ENCODE measurements at places on chromosomes 6 and 20. TPM values are rescaled to one million over a fixed set of nuclear protein-coding genes. Genes with fewer than 3 reads are reported as not detected.

DNA sequence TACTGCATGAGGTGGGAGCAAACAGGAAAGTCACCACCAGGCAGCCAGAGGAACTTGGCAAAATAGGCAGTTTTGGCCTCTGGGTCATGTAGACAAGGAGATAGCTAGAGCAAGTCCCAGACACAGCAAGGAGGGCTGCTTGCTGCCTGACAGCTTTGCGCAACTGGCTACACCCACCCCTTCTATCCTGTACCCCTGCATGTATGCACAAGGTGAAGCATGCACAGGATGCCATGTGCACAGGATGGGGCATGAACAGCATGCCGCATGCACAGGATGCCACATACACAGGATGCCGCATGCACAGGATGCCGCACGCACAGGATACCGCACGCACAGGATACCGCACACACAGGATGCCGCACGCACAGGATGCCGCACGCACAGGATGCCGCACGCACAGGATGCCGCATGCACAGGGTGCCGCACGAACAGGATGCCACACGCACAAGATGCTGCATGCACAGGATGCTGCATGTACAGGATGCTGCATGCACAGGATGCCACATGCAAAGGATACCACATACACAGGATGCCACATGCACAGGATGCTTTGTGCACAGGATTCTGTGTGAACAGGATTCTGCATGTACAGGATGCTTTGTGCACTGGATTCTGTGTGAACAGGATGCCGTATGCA, 104.9 kb upstream of the IYD start:
- H3K4me3 ChIP-seq = no peak overlapping the region
- H3K27me3 ChIP-seq = no peaks in the 10 kb centered on the region
- H3K27ac ChIP-seq = no peak overlapping the region
- no peaks in the 10 kb centered on the region for H3K36me3 ChIP-seq
- DNase-seq = no peak

DNA sequence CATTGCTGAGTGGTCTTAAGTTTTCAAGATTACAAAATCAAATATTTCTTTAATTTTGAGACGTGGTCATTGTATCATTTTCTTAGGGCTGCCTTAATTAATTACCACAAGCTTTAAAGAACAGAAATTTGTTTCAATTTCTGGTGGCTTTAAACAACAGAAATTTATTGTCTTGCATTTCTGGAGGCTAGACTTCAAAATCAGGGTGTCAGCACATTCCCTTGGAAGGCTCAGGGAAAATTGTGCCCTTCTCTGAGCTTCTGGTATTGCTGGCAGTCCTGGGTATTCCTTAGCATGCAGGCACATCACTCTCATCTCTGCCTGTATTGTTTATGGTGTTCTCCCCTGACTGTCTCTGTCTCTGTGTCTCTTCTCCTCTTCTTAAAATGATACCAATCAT, 76.0 kb upstream of the PCSK2 start:
- H3K4me3 ChIP-seq = no peak overlapping the region
- no peaks in the 10 kb centered on the region for H3K4me1 ChIP-seq
- DNase-seq = no peak
- no peak overlapping the region for H3K27ac ChIP-seq

DNA sequence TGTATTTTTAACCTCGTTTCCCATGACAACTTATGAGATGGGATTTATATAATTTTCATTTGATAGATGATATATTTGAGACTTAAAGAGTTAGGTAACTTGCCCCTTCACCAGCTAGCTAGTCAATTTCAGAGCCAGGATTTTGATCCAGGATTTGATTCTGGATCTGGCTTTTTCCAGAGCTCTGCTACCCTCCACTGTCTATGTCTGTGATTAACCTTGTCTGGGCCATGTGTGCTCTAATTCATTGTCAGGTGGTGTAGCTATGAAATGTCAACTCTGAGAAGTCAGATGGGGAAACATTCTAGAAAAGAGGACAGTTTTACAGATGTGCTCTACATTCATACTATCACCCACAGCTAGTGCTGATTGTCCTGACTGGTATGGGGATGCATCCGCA, 42.5 kb upstream of the MLIP start:
- no peaks in the 10 kb centered on the region for H3K36me3 ChIP-seq
- no peaks in the 10 kb centered on the region for H3K27me3 ChIP-seq
- H3K4me3 ChIP-seq = no peak overlapping the region
- peaks cover 10% of the 10 kb centered on the region for H3K4me1 ChIP-seq
- H3K27ac ChIP-seq = no peak overlapping the region
- DNase-seq = no peak

- no peak for DNase-seq
- H3K27ac ChIP-seq = no peak overlapping the region
- peaks cover 58% of the 10 kb centered on the region for H3K4me1 ChIP-seq
- no peaks in the 10 kb centered on the region for H3K27me3 ChIP-seq
- H3K4me3 ChIP-seq = no peak overlapping the region
- no peaks in the 10 kb centered on the region for H3K36me3 ChIP-seq
These were observed 3.2 kb upstream of the SIRPA start for GRCh38 chr20:1892119-1892385.

DNA sequence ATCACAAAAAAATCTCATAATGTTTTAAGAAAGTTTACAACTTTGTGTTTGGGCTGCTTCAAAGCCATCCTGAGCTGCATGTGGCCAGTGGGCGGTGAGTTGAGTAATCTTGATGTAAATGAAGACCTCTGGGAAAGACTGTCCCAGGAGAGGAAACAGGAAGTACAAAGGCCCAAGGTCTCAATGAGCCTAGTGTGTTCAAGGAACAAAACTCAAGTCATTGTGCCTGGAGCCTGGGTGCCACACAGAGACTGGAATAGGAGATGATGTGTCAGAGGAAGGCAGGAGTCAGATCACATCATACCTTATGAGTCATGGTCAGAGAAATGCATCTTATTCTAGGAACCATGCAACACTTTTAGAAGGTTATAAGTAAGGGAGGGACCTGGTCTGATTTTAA, 51.5 kb downstream of the COL19A1 start:
- no peaks in the 10 kb centered on the region for H3K27me3 ChIP-seq
- no peaks in the 10 kb centered on the region for H3K36me3 ChIP-seq
- H3K4me1 ChIP-seq = no peaks in the 10 kb centered on the region

GRCh38 chr6:31170600-31170881, at the start of gene POU5F1:
TSS of gene POU5F1 (minus strand) at chr6:31170682. CDS start at chr6:31170620, 62 bp downstream.
- peaks cover 3% of the 10 kb centered on the region for H3K36me3 ChIP-seq
- H3K4me3 ChIP-seq = no peak within 1 kb of the TSS
- DNase-seq = no peak
- H3K27ac ChIP-seq = no peak within 1 kb of the TSS
- H3K27me3 ChIP-seq = no peaks in the 10 kb centered on the region

- H3K27ac ChIP-seq = no peak overlapping the region
- H3K4me1 ChIP-seq = no peaks in the 10 kb centered on the region
- H3K36me3 ChIP-seq = no peaks in the 10 kb centered on the region
- DNase-seq = no peak
These were observed 19.0 kb upstream of the TRDN start for GRCh38 chr6:123655521-123656306.

GRCh38 chr6:63582579-63583231, 10.4 kb downstream of the LOC128125822 start:
- H3K27me3 ChIP-seq = no peaks in the 10 kb centered on the region
- DNase-seq = no peak
- H3K36me3 ChIP-seq = peaks cover 39% of the 10 kb centered on the region
- H3K4me1 ChIP-seq = no peaks in the 10 kb centered on the region
- no peak overlapping the region for H3K27ac ChIP-seq

DNA sequence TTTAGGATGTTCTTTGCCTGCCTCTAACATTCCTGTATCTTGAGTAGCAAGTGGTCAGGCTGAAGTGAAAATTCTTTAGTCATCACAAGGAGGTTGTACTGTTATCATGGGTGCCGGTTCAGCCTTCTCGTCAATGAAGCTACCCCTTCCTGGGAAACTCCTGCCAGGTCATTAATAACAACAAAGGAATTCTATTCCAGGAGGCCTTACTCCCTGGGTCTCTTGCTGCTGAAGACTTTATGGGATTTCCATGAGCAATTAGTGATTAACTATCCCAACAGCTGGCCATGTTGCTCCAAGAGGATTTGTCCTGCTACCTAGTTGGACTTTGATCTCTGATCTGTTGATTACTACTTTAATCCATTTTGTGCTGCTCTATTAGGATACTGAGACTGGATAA, 62.7 kb upstream of the ELOVL5 start:
- no peak for DNase-seq
- no peak overlapping the region for H3K27ac ChIP-seq
- H3K4me1 ChIP-seq = no peaks in the 10 kb centered on the region
- no peaks in the 10 kb centered on the region for H3K27me3 ChIP-seq
- H3K36me3 ChIP-seq = no peaks in the 10 kb centered on the region

GRCh38 chr6:23307516-23307915, 738.1 kb downstream of the HDGFL1 start:
- H3K4me3 ChIP-seq = no peak overlapping the region
- H3K27me3 ChIP-seq = no peaks in the 10 kb centered on the region
- DNase-seq = no peak
- no peaks in the 10 kb centered on the region for H3K4me1 ChIP-seq
- H3K27ac ChIP-seq = no peak overlapping the region
- no peaks in the 10 kb centered on the region for H3K36me3 ChIP-seq

GRCh38 chr6:38241200-38241871, 398.4 kb downstream of the BTBD9 start:
- no peak for DNase-seq
- no peaks in the 10 kb centered on the region for H3K27me3 ChIP-seq
- no peaks in the 10 kb centered on the region for H3K4me1 ChIP-seq
- H3K4me3 ChIP-seq = no peak overlapping the region

DNA sequence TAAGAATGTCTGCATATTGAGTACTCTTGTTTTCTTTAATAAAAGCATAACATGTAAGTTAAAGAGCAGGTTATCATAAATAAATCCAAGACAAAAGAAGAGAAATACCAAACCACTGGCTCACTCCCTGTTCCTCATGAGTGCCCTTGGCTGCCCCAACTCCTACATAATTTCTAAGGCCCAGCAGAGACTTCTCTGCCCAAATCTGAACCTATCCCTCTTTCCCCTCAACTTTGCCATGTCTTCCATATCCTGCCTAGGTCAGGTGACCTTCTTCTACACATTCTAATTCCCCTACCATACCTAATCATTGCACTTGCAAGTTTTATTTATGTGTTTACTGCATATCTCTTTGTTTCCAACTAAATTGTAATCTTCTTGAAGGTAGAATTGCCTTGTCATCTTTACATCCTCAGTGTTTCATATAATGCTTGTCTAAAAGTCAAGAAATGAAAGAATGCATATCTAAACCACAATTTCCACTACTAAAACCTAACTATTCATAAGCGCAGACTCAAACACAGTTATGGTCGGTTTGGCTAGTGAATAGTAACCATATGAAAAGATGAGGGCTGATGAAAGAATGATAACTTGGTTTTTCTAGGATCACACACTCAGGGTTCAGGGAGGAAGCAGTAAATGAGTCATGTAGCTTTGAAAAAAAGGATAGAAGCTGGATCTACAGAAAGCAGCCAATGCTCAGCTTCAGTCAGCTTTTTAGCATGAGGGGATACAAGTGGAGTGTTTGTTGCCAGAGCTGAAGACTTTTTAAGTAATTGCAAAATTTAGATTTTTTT, 53.3 kb upstream of the EYA4 start:
- H3K4me1 ChIP-seq = no peaks in the 10 kb centered on the region
- no peak overlapping the region for H3K27ac ChIP-seq
- no peaks in the 10 kb centered on the region for H3K36me3 ChIP-seq
- no peak overlapping the region for H3K4me3 ChIP-seq
- DNase-seq = no peak
- H3K27me3 ChIP-seq = peaks cover 8% of the 10 kb centered on the region

GRCh38 chr20:34407962-34408474, 44.9 kb downstream of the ITCH start:
- H3K36me3 ChIP-seq = peaks cover 26% of the 10 kb centered on the region
- peaks cover 9% of the 10 kb centered on the region for H3K4me1 ChIP-seq
- no peak overlapping the region for H3K27ac ChIP-seq

DNA sequence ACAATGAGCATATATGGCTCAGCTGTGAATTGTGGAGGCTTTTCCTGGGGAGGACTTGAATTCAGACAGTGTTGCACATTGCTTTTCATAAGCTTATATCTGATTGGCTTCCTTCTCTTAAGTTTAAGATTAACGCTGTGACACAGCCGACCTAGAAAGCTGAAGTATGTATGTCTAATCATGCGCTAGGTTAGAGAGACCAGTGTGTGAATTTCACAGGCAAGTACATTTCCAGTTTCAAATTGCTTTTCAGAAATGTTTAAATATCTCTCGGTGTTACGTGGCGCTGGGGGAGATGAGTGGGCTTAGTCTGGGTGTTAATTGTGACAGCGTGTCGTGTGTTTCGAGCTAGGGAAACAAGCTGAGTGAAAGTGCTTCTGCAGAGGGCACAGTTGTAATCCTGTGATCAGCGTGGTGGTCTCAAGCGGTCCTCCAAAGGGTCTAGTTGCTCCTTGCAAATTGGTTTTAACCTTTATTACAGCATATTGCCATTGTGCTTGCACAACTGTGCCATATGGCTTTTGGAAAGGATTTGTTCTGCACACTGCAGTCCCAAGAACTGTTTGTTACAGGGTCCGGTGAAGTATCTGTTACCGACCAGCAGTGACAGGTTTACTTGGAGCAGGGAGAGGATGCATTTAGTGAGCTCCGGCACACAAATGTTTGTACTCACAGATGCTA, 166.6 kb downstream of the SASH1 start:
- peaks cover 51% of the 10 kb centered on the region for H3K4me1 ChIP-seq
- peak overlapping the region; percentile 94 for H3K27ac ChIP-seq
- no peaks in the 10 kb centered on the region for H3K36me3 ChIP-seq
- H3K4me3 ChIP-seq = peak overlapping the region; percentile 51
- no peaks in the 10 kb centered on the region for H3K27me3 ChIP-seq

- H3K4me1 ChIP-seq = peaks cover 7% of the 10 kb centered on the region
- no peak overlapping the region for H3K4me3 ChIP-seq
- DNase-seq = no peak
- H3K36me3 ChIP-seq = no peaks in the 10 kb centered on the region
- no peaks in the 10 kb centered on the region for H3K27me3 ChIP-seq
These were observed 324.5 kb downstream of the SOX4 start for GRCh38 chr6:21918041-21918440.

Gene RHAG
- not detected for total RNA-seq

Gene CCDC170
- 0.89 TPM for total RNA-seq

Gene BTN1A1
- not detected for total RNA-seq

Gene VSX1
- total RNA-seq = not detected

Gene TTPAL
- 38.5 TPM for total RNA-seq

Gene ACTR5
- total RNA-seq = 15.0 TPM

Gene FERMT1
- total RNA-seq = 35.8 TPM

Gene PBOV1
- not detected for total RNA-seq

Gene CASS4
- 0.42 TPM for total RNA-seq

Gene EFCAB8
- not detected for total RNA-seq

Gene C6orf52
- not detected for total RNA-seq

Gene TDRD6
- 0.49 TPM for total RNA-seq

Gene HLA-DQB2
- total RNA-seq = 70.5 TPM

Gene BPIFA1
- total RNA-seq = not detected
